ENCODE measurements at places on chromosomes 12 and 14.

DNA sequence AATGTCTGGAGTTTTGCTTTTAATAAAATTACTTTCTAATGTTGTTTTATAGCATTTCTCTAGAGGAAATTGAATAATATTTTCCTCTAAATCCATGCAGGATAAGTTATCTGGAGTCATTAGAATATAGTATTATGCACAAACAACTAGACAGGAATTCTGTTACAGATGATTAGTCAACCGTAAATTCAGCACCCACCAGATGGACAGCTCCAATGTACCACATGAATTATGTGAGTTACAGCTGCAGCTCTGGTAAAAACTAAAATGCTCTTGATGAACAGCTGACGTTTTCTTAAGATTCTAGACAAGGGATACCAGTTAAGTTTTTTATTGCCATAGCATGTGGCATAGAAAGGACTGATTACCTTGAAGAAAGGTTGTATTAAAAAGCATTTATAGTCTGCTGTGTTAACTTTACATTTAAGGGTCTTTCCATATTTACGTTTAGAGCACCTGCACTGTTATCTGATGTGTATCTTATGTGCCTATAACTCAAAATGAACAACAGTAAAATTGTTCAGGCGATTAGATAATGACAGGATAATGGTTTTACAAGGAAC is 321.4 kb upstream of the LRFN5 start:
- no peak for DNase-seq

GRCh38 chr12:6613015-6613775 is 6.0 kb upstream of the CHD4 start:
- DNase-seq = no peak

DNA sequence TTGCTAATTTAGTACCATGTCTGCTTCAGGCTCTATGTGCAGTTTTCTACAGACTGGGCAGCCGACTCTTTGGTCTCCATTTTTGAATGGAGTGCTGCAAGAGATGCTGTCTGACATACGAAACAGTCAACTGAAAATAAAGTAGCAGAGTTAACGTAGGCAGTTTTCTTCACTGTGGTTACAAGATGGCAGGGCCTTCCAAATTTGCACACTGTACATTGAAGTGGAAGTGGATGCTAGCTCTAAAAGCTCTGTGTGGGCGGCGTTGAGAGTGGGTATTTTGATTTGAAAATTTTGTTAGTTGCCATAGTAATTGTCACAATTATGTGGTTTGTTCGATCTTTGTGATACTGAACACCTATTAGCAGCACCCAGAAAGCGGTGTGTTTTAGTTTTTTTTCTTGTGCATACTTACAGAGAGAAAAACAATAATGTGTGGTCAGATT is 154.9 kb upstream of the ATP2B1 start:
- peak; percentile 14 for DNase-seq

DNA sequence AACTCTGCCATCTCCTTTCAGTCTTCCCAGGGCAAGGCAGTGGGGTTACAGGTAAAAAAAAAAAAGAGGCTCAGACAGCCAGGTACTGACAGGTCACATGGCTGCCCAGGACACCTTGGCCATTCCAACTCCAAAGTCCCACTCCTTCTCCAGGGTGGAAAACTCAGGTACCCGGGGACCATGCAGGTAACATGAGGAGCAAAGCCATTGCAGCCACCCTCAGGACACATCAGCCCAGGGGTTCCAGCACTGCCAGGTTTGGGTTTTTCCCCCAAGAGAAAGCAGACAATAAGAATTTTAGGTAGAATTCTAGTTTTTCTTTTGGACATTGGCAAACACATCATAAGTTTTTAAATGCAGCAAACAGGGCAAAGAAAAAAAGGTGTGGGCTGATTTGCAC is 15.3 kb downstream of the FAM222A start:
- no peak for DNase-seq

- no peak for DNase-seq
Observed at GRCh38 chr12:94265966-94266745, 117.8 kb downstream of the PLXNC1 start.

DNA sequence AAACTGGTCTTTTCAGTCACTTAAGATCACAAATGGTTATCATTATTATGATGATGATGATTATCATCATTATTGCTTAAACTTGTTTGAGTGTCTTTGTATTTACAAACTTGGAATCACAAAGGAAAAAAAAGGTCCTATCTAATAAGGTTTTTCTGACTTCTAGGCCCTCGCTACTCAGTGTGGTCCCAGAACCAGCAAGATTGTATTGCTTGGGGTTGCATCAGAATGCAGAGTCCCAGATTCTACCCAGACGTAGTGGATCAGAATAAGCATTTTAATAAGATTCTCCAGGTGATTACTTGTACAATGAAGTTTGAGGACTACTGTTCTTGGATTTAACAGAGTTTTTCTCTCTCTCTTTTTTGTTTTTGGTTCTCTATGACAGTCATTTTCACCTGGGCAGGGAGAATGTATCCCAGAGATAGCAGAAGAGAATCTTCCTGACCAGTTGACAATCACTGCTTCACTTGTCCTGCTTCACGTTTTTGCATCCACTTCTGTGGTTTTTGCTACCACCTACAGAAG is 29.3 kb upstream of the PPP1R12A start:
- no peak for DNase-seq

DNA sequence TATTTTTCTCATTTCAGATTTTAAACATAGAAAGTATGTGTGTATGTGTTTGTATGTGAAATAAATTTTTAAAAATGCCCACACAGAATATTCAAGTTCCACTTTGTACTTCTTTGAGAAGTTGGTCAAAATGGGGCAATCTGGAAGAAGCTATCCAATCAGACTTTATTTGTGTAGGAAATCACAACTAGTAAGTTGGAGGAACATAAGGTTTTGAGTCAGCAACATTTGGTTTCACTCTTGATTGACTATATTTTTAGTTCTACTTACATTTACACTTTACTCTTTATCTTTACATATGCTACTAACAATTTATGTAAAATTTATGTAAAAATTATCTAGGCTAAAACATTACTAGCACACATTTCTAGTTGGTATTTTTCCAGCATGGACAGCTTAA is 128.1 kb downstream of the ATXN7L3B start:
- DNase-seq = no peak

DNA sequence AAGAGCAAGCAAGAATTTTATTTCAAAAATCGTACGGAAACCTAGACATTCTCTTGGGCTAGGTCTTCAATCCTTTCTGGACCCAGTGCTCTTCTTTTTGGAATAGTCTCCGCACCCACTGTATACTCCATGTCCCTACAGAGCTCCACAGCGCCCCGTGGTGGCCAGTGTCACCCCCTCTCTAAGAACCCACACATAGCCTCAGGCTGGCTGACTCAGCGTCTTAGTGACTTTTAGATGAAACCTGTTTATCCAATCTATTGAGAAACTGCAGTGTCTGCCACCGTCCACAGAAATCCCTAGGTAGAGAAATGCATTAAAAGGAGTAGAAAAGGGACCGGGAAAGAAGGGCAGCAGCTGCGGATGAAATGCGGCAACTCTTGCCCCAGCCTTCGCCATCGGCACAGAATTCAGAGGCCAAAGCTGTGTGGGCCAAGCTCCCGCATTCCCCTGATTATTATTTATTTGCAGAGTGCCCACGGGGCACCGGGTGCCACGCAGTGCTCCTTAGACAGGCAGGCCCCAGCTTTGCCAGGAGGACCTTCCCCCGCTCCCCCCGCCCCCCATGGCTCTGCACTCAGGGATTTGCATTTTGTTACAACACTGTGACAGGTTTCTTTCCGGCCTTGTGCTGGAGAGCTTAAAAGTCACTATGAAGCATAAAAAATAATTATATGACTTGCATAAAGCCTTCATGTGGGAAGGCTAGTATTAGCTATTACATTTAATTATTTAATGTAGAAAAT is 170.1 kb upstream of the FKBP4 start:
- DNase-seq = no peak

- no peak for DNase-seq
Observed at GRCh38 chr14:105117257-105117646, 51.3 kb downstream of the JAG2 start.

- DNase-seq = peak; percentile 98
Observed at GRCh38 chr12:12999959-13000615, at the start of gene HEBP1. Gene HEBP1 (minus strand): TSS chr12:13000265. CDS start chr12:13000114, 151 bp downstream.

GRCh38 chr12:102543494-102544485 is 63.4 kb upstream of the IGF1 start:
- no peak for DNase-seq

- no peak for DNase-seq
Observed at GRCh38 chr12:115166698-115167315, 482.8 kb upstream of the TBX3 start.

GRCh38 chr12:389142-390096 is at the start of gene KDM5A:
Gene KDM5A (minus strand): TSS chr12:389320. CDS start chr12:389091, 229 bp downstream.
- peak; percentile 80 for DNase-seq

DNA sequence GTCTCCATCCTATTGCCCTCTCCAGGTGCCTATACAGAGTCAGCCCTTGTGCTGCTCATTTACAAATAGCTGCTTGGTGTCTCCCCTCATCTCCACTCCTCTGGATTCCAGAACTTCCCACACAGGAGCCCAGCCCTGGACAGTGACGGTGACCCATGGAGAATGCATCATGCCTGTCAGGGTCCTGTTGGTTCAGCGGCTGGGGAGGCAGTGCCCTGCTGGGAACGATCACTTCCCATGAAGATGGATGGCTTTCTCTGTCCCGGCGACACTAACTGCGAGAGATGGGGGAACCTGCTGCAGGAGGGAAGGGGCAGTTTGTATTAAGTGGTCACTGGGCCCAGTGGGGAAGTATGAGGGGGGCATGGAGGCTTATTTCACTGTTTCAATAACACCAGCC is 395.0 kb upstream of the TBX3 start:
- DNase-seq = no peak

- peak; percentile 59 for DNase-seq
Observed at GRCh38 chr12:6554168-6555017, 1.4 kb downstream of the IFFO1 start.

- no peak for DNase-seq
Observed at GRCh38 chr14:100729982-100730381, 3.3 kb downstream of the DLK1 start.

GRCh38 chr12:126926023-126926594 is 1340.9 kb upstream of the TMEM132C start:
- DNase-seq = no peak

DNA sequence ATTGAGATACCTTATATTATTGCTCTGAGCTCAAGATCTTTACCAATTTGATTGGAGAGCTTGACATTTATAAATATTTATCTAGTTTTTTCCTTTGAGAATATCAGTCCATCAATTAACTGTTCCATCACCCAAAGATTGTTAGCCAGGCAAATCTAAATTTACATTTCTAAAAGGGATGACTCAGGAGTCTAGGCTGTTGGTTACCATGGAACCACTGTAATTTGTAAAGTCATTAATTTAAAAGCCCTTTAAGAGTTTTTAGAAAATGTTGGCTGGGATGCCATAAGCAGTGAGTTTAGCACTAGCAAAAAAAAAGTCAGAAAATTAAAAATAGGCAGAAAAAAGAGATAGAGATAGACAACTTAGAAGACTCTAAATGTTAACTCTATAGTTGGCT is 19.5 kb upstream of the SERPINA1 start:
- no peak for DNase-seq

- no peak for DNase-seq
Observed at GRCh38 chr12:7650091-7650490, 15.6 kb downstream of the APOBEC1 start.

DNA sequence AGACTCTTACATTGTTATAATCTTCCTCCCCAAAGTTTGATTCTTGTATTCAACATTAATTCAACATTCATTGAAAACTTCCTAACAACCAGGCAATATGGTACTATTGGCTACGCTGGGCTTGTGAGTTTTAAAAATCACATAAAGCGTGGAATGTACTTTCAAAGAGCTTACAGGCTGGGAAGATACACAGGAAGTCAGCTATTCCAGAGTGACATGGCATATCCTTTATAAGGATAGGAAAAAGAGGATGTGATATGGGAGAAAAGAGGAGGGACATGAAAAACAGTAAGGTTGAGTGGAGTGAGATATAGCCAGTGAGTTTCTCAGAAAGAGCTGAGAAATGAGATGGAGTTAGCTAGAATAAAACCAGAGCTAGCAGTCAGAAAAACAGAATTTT is 103.6 kb upstream of the ATF7IP start:
- no peak for DNase-seq

- DNase-seq = no peak
Observed at GRCh38 chr14:78530078-78530477, 359.9 kb downstream of the NRXN3 start.

GRCh38 chr12:2151391-2151790 is 98.6 kb downstream of the CACNA1C start:
- DNase-seq = no peak

DNA sequence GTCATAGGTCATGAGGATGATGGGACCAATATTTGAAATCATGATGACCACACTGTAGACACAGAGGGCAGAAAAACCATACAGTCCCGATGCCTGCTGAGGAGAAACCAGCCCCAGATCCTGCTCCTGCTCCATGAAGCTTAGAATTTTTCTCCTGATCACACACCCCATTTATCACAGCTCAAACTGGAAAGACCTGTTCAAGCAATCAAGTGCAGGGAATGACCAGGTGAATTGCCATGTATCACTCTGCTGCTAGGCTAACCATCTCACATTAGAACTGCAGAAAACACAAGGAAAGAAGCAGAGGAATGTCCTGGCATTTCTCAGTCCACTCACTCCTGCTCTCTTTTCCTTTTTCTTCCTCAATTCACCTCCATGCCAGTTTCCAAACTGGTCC is 18.1 kb downstream of the MANSC1 start:
- no peak for DNase-seq

DNA sequence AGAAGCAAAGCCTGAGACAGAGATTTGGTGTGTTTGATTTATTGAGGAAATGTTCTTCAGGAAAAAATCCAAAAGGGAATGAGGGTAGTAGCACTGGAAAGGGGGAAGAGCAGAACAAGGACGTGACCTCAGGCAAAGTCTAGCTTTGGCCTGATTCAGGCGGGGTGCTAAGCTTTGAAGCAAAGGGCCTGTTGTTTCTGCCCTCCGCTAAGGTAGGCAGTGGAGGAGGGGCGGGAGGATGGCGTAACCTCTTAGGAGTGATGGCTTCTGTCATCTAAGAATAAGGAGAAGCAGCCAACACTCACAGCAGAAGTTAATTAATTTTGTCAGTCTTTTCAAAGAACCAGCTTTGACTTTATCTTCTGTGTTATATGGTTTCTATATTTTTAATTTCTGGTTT is 20.4 kb downstream of the ABHD12B start:
- no peak for DNase-seq

DNA sequence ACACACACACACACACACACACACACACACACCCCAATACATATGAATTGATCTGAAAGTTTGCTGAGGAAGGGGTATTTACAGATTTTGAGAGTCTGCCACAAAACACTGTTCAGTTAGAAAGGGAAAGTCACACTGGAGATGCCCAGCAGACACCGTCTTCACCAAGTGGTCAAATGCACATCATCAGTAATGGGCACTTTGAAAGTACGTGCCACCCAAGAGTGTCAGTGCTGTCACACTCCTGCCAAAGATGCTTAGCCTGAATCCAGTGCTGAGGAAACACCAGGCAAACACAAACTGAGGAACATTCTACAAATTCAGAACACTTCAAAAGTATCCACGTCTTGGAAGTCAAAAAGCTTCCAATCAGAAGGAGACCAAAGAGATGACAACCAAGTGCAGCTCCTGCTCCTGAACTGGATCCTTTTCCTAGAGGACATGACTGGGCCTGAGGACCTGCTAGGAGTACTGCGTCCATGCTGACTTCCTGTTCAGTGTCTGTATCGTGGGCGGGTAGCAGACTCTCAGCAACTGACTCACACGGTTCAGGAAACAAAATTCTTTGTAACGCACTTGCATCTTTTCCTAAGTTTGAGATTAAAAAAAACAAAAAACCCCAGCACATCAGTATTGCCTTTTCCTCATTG is 18.6 kb downstream of the PSMC1 start:
- DNase-seq = peak; percentile 22

GRCh38 chr12:42299392-42300308 is 26.2 kb downstream of the ZCRB1 start:
- peak; percentile 64 for DNase-seq

Data from stimulated activated CD4-positive, alpha-beta T cell treated with anti-CD3 and anti-CD28 coated beads, Interleukin-4, amount 100 ng/mL, for 4 hours (primary cell).